GM19239 (cell line): ENCODE measurements at places on chromosomes 6 and 20.

GRCh38 chr6:4396044-4396443 lies 260.7 kb upstream of the ECI2 start:
- no peak for DNase-seq

DNA sequence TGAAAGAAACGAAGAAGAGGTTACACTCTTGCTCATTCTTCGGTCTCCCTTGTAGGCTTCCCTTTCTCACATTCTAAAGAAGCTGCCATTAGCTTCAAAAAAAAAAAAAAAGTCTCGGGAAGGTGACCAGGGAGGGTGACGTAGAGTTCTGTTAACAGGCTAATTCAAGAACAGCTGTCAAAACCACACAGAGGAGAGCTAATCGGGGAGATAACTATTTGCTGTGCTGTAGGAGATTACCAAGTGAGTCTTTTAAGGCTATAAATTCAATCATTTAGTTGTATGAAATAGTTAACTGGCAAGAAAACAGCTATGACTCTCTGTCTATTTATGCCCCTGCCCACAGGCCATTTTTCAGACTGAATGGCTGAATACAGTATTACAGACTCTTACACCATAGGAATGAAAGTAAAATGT lies 256.8 kb downstream of the SYNE1 start:
- no peak for DNase-seq

DNA sequence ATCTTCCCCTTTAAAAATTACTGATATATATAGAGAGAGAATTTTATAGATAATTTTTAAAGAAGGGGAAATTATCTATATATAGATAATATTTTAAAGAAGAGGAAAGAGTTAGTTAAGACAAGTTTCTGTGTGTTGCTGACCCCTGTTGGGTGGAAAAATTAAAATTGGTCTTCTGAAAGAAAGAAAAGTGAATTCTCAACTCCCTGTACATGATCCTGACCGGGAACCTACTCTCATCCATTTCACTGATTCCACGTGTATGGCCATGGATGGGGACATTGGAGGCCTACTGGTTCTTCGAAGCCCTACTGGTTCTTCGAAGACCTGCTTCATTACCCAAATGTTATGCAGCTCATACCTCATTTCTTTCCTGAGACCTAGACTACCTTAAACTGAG lies 53.0 kb upstream of the TCF21 start:
- DNase-seq, result no peak

DNA sequence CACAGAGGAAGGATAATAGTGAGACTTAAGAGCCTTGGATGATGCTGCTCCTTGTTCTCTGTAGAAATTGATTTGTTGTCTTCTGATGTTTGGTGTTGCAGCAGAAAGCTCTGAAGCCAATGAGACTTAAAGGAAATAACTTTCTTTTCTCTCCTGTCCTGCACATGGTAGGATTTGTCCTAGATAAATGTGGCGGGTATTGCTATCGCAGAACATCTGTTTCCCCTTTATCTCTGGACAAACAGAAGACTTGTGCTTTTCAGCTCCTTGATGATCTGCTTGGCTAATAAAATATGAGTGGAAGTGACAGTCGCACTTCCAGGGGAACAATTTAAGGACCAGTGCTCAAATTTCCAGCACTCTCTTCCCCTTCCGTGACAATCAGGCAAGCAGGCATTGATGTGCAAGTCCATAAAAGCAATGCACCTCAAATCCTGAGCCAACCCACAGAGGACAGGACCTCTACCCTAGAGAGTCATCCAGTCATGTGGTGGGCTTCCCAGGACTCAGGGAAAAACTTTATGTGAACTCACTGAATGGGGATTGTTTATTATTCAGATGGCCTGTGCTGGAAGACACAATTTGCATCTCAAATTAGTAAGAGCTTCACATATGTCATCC lies 9.9 kb upstream of the NCR2 start:
- DNase-seq, result no peak

DNA sequence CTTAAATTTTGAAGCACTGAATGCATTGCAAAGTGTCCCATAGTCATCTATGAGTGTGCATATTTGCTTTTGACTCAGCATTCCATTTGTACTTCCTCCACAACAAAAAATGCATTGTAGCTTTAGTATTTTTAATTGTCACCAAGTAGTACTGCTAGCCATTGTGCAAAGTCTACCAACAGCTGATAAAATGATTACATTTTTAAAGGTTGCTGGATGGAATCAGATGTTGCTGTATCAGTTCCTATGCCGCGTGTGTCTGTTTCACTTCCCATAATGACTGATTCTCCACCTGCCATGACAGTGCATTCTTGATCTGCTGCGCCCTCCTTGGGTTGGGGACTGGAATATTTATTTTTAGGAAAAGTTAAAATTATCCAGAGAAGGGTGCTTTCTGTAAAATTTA lies 41.2 kb downstream of the SLX4IP start:
- DNase-seq, result peak; percentile 16

- DNase-seq, result no peak
These were observed 891 bp upstream of the POU3F2 start for GRCh38 chr6:98833307-98834059.

GRCh38 chr20:48458601-48459385 lies 369.0 kb downstream of the PREX1 start:
- no peak for DNase-seq

DNA sequence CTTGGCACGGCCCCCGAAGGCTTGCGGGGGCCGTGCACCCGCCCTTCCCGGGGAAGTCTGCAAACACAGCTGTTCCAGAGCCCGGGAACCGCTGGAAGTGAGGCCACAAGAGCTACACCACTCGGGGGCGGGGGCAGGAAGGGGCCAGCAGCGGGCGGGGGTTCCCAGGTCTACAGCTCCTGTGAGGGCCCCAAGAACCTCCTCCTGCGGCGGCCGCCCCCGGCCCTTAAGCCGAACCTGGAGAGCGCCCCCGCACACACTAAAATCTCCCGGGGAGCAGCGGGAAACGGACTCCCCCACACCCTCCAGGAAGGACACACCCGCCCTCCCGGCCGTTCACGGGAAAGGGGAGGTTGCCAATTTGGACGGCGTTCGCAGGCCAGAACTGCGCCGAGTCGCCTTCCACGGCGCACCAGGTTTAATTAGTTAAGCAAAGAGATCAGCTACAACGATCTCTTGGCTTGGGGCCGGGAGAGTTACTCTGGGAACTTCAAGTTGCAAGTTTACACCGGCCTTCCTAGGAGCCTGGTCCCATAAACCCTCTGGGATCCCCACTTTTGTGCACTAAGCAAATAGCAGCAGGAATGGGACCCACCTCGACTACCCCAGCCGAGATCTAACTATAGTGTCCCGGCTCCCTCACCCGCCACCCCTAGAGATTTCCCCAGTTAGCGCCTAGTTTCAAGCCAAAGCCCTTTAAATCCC lies 1.7 kb downstream of the JAG1 start:
- DNase-seq, result no peak

DNA sequence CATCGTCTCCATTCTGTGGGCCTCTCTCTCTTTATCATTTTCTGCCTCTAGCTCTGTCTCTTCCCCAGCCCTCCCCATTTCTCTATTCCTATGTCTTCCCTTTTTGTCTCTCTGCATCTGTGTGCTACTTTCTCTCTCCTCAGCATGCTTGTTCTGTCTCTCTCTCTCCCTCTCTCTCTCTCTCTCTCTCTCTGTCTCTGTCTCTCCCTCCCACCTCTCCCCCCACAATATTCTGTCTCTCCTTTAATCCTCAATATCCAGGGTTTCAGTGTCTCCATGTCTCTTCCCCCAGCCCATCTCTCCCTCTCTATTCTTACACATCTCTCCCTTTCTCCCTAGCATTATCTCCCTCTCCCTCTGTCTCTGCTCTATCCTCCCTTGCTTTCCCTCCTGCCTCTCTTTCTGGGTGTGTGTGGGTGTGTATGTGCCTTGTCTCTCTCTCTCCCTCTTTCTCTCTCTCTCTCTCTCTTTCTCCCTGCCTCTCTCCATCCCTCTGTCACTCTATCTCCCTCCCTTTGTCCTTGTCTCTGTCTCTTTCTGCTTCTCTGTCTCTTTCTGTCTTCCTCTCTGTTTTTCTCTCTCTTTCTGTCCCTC lies 76.9 kb upstream of the SIRPA start:
- no peak for DNase-seq

DNA sequence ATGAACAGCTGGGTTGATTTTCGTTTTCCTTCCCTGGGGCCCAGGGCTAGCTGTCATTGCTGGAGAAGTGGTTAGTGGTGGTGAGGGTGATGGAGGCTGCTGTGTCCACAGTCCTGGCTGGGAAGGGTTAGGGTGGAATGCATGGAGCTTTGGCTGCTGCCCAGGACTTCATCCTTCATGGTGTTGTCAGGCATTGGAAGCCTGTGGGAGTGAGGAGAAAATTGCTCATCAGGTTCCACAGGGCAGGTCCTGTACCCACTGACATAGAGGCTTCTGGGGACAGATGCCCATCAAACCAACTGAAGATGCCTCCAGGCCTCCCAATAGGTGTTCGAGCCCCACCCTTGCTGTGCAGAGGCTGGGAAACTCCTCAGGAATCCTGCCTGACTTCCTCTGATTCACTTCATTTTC lies 262.4 kb upstream of the SUPT3H start:
- no peak for DNase-seq

DNA sequence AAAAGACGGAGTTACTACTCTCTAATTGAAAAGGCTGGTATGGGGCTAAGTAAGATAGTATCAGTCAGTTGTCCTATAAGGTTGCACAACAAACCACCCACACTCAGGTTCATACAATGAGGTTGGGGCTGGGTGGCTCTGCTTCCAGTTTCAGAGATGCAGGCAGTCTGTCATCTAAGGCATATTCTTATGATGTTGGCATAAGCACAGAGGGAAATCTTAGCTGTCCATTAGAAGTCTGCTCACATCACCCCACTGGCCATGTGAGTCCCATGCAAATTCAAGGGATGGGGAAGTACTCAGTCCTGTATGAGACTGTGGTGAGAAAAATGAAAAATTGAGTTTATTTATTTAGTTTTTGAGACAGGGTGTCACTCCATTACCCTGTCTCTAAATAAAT lies 118.6 kb downstream of the LAMP5 start:
- no peak for DNase-seq

GRCh38 chr20:20487811-20488210 lies 119.9 kb downstream of the INSM1 start:
- DNase-seq, result no peak

- DNase-seq, result peak; percentile 21
These were observed 153.3 kb downstream of the SCML4 start for GRCh38 chr6:107670792-107671199.

DNA sequence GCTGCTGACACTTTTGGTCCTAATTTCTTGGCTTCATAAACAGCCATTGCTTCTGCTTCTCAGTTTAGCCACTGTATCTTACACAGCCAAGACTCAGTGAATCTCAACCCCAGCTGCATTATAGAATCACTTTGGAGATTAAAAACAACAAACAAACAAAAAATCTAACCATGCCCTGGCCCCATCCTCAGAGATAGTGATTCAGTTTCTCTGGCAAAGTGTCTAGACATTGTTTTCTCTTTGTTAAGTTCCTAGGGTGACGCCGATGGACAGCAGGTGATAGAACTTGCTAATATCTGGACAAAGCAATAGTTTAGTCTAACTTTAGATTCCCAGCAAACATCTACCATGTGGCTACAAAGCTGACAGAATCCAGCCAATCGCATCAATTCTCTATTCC lies 2.9 kb downstream of the ADGRF5 start:
- DNase-seq, result no peak

GRCh38 chr6:81900616-81901015 lies 148.1 kb upstream of the TENT5A start:
- no peak for DNase-seq

GRCh38 chr20:46218656-46219055 lies 89.6 kb downstream of the CDH22 start:
- no peak for DNase-seq

DNA sequence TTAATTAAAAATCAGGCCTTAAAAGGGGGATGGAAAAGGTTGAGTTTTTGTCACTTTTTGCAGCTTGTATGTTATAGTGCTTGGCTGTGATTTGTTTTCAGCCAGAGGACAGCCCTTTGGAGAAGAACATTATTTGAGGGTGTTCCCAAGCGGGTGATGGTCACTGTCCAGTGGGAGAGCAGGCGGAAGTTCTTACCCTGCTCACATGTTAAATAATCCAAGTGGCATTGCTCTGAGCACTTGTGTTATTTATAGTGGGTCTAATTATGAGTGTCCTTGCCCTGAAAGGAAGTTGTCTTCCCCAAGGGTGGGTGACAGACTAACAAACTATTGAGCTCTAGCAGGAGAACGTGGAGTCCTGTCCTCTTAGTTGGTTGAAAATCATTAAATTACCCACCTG lies 49.5 kb downstream of the DOK5 start:
- DNase-seq, result no peak

DNA sequence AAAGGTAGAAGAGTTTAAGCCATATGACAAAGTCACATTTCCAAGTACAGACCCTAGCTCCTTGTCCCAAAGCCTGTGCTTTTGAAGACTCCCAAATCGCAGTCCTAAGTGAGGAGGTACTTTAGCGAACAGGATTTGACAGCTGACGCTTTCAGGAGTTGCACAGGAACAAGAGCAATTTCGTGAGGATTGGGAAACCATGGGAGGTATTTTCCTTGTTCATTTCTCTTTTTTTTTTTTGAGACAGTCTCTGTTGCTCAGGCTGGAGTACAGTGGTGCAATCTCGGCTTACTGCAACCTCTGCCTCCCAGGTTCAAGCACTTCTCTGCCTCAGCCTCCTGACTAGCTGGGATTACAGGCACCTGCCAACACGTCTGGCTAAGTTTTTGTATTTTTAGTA lies 150.6 kb downstream of the MTHFD1L start:
- DNase-seq, result no peak

DNA sequence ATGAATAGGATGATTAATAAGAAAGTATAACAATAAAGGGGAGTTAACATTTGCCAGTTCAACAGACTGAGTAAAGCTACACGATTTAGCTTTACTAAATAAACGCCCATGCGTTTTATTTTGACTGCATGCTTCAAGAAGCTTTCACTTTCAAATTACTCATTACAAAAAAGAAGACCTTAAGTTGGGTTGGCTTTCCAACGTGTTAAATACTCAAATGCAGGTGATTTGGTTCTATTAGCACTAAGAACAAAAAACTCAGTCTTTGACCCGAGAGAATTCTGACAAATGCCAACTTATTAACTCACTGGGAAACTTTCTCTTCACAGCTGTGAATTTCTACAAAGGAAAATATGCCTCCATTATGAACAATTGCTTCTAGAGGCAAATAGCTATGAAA lies 24.8 kb downstream of the RNF146 start:
- DNase-seq, result no peak
